ENCODE measurements at places on chromosomes 12 and 14.

DNA sequence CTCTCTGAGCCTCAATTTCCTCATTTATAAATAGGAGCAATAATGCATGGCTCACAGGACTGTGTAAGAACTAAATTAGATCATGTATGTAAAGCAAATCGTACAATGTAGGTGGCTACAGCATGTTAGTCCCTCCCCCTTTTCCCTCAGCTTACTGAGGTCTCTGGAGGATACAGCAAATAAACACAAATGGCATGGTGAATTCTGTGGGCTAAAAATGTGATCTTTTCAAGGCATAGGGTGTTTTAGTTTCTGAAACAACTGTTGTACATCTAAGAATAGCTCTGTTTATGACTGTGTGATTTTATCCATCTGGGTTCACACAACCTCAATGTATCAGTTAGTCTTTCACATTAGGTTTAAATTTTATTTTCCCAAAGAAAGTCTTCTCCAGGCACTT lies 121.2 kb upstream of the PLEKHG7 start:
- no peak for DNase-seq

DNA sequence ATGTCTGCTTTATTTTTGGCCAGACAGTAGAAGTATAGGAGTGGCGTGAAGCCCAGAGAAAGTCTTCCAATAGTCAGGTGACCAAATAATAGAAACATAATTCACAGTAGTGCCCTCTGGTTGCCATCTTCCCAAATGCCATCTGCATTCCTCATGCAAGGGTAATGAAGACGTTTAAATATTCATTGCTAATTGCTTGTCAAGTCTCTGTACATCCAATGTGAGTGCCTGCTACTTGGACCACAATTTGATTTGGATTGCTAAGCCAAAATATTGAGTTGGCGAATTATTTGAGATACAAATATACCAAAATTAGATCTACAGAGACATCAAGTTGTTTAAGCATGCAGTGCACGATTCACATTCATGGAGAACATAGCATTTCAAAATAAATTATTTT lies 402.7 kb downstream of the SOX5 start:
- no peak for DNase-seq

DNA sequence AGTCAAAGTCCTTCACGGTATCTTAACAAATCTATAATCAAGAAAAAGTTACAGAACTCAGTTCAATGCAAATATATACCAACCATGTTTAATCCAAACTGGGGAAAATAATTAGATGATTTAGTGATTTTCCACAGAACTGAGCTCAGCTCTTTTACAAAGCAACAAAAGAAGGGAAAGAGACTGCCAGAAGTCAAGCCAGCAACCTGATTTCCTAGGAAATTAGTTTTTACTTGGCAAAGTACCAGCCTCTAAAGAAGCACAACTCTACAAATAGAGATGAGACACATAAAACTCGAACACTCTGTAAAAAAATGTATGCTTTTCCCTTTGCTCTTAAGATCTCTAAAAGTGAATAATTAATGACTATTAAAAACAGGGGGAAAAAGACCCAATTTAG lies 19.4 kb downstream of the NUMB start:
- no peak for DNase-seq

- DNase-seq = no peak
These were observed 26.9 kb downstream of the TCP11L2 start for GRCh38 chr12:106329231-106329982.

GRCh38 chr12:106586278-106586802 lies 3.5 kb downstream of the RFX4 start:
- DNase-seq = no peak

DNA sequence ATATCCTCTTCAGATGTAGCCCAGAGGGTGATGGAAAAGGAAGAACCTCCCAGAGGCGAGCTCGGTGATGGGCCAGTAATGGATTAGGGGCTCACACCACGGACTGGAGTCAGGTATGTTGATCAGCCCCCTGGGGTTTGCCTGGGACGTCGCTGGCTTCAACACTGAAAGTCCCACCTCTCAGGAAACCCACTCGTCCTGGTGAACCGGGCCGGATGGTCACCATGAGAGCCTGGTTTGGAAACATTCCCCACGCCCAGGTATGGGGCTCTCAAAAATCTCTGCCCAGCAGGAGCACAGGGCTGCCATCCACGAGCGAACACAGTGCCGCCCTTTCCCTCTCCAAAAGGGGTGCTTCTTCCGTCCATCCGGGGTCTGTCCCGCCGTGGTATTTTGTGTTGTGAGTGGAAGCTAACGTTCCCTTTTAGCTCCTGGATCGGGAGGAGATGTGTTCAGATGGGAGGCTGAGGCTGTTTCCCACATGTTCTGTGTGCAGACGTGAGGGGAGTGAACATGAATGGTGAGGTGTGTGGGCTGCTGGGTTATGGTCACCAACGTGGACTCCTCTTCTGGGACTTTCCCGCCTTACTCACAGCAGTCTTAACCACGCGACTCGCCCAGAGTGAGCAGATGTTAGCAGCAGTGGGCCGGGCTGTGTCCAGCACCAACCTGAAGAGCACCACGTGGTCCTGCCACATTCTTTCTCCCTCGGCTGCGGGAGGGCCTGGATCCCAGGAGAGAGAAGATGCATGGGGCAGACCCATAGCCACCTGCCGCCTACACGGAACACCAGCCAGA lies 139.2 kb downstream of the KIF26A start:
- no peak for DNase-seq

- no peak for DNase-seq
These were observed 13.9 kb upstream of the VRK1 start for GRCh38 chr14:96783043-96783914.

DNA sequence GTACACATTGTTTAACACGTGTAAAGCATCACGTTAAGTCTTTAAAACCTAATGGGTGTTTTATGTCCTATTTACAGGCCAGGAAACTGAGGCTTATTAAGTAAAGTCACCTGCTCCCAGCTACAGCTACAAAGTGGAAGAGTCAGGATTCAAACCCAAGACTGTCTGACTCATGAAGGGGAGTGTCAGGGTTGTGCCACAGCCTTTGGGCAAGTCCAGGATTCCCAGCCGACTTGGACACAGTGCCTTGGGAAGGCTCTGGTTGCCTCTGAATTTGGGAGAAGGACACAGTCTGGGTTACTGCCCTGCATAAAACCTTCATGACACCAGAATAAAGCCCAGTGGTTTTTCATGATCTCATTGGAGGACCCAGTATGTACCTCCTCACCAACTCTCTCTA lies 7.3 kb downstream of the RNU4-2 start:
- DNase-seq = no peak

- no peak for DNase-seq
These were observed 96.9 kb downstream of the SETD3 start for GRCh38 chr14:99383472-99384449.

GRCh38 chr14:81946375-81946774 lies 412.7 kb upstream of the SEL1L start:
- DNase-seq = no peak

DNA sequence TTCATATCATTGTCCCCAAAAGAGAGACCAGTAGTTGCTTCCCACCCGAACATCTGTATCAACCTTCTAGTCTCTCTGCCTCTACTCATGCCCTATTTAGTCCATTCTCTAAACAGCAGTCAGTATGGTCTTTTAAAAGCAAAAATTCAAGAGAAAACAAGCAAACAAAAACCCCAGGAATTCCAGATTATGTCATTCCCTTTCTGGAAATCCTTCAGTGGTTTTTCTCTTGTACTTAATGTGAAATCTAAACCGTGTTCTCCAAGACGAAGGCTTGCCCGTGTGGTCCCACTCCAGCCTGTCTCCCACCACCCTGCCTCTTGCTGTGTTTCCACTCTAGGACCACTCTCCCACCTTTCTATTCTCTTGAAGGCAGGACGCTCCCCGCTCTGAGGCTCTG lies 90.8 kb downstream of the TMEM30B start:
- no peak for DNase-seq

DNA sequence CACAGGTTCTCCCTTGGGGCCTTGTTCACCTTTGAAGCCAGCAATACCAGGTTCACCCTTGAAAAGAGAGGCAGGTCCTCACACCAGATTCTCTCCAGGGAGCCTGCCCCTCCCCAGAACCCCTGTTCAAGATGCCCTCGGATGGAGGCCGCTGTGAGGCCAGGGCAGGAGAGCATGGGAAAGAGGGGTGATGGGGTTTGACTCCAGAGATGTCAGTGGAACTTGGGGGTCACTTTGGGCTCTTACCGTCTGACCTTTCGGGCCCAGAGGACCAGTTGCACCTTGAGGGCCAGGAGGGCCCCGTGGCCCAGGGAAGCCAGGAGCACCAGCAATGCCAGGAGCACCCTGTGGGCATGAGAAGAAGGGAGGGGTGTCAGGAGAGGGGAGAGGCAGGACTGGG lies 17.4 kb downstream of the COL2A1 start:
- no peak for DNase-seq

DNA sequence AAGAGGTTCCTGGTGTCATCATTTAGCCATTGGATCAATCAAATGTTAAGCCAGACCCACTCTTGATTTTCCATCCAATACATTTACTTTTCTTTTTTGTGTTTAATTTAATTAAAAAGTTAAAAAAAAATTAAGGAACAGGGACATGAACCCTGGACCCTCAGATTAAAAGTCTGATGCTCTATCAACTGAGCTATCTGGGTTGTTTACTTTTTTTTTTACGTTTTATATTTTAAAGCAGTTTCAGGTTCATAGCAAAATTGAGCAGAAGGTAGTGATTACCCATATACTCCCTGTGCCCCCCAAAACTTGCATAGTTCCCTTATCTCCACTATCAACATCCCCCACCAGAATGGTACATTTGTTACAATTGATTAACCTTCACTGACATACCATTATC lies 3.0 kb upstream of the ACOT4 start:
- no peak for DNase-seq

DNA sequence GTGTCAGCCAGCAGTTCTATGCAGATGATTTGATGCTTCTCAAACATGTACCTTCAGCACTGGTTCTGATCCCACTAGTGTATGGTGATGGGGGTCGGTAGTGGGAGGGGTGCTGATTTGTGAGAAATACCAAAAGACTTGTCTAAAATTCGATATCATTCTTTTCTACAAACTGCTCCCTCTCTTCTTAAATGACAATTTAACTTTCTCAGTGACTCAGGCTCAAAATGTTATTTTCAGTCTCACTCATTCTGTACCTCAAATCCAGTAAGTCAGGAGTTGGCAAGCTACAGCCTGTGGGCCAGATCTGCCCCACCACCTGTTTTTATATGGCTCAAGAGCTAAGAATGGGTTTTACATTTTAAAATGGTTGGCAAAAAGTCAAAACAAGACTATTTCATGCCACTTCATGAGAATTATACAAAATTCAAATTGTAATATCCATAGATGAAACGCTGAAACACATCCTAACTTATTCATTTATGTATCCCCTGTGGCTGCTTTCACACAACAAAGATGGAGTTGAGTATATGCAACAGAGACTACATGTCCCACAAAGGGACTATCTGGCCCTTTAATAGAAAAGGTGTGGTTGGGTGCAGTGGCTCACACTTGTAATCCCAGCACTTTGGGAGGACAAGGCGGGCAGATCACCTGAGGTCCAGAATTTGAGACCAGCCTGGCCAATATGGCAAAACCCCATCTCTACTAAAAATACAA lies 6.6 kb upstream of the NOP2 start:
- DNase-seq = no peak

DNA sequence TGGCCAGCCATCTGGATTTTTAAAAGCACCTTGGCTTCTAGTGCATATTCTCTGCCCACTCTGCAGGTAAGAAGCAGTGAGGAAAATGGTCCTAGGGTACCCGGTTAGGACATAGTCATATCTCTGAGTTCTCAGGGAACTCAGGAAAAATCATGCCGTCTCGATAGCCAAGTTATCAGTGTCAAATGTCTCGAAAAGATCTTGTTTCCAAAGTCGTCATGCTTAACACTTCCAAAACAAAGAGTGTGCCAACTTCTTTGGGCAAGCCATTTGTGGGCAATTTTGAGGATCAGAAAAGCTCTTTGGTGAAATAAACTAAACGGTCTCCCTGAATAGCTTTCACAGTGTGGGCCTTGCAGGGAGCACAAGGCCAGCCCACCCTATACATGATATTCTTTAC lies 39.2 kb downstream of the RASSF3 start:
- no peak for DNase-seq

DNA sequence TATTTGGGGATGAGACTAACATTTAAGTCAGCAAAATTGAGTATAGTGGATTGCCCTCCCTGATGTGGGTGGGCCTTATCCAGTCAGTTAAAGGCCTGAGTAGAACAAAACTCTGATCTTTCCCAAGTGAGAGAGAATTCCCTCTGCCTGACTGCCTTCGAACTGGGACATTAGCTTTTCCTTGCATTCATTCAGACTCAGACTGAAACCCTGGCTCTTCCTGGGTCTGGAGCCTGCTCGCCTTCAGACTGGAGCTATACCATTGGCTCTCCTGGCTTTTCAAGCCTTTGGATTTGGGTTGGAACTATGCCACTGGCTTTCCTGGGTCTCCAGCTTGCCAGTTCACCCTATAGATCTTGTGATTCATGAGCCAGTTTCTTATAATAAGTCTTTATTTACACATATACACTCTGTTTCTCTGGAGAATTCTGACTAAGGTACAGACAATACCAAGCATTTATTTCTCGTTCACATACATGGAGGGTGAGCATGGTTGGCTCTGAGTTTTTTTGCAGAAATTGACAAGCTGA lies 296.5 kb downstream of the ERC1 start:
- DNase-seq = no peak

DNA sequence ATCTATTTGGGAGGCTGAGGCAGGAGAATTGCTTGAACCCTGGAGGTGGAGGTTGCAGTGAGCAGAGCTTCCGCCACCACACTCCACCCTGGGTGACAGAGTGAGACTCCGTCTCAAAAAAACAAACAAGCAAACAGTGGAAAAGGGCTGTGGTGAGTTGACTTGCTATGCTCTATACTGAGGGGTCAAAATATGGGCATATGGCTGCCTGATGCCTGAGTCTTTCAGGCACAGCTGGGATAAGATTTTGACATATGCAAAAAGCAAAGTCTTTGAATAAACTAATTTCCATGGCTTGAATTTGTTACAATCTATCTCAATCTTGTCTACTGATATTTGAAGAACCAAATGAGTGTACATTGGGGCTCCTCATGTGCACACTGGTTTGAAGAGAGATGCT lies 40.4 kb upstream of the BICD1 start:
- no peak for DNase-seq

GRCh38 chr12:15712823-15713660 lies 76.1 kb downstream of the EPS8 start:
- no peak for DNase-seq

GRCh38 chr12:63862969-63863230 lies 18.4 kb downstream of the SRGAP1 start:
- DNase-seq = no peak

GRCh38 chr12:111186347-111186746 lies 182.5 kb downstream of the PHETA1 start:
- no peak for DNase-seq

- DNase-seq = no peak
These were observed 36.1 kb downstream of the SNX6 start for GRCh38 chr14:34593740-34594375.

Data from stimulated activated CD8-positive, alpha-beta memory T cell treated with anti-CD3 and anti-CD28 coated beads, Interleukin-7, amount 100 ng/mL, for 1 hour (primary cell).